ENCODE measurements at places on chromosomes 4 and X. TPM values are rescaled to one million over a fixed set of nuclear protein-coding genes. Genes with fewer than 3 reads are reported as not detected.

- no peak overlapping the region for H3K27ac ChIP-seq
- no peaks in the 10 kb centered on the region for H3K4me1 ChIP-seq
- H3K36me3 ChIP-seq, result peaks cover 17% of the 10 kb centered on the region
Measured at GRCh38 chr4:153290134-153290533, 54.4 kb upstream of the MND1 start.

- no peaks in the 10 kb centered on the region for H3K36me3 ChIP-seq
- no peaks in the 10 kb centered on the region for H3K4me1 ChIP-seq
- no peak for DNase-seq
Measured at GRCh38 chr4:4991541-4992099, 27.6 kb downstream of the CYTL1 start.

DNA sequence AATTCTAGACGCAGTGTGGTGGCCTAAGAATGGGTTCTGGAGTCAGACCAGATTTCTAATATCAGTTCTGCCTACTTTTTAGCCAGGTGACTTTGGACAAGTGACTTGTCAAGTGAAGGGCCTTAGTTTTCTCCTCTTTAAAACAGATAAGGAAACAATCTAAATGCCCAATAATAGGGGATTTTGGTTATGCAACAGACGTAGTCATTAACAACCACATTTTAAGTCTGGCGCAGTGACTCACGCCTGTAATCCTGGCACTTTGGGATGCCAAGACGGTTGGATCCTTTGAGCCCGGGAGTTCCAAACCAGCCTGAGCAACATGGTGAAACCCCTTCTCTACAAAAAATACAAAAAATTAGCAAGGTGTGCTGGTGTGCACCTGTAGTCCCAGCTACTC is 2.1 kb upstream of the ZMYM3 start:
- H3K36me3 ChIP-seq, result peaks cover 2% of the 10 kb centered on the region
- H3K4me3 ChIP-seq, result peak overlapping the region; percentile 92
- DNase-seq, result no peak
- H3K27ac ChIP-seq, result peak overlapping the region; percentile 86
- H3K4me1 ChIP-seq, result peaks cover 13% of the 10 kb centered on the region
- H3K27me3 ChIP-seq, result peaks cover 3% of the 10 kb centered on the region

- no peaks in the 10 kb centered on the region for H3K4me1 ChIP-seq
- DNase-seq, result no peak
- H3K36me3 ChIP-seq, result no peaks in the 10 kb centered on the region
- H3K27ac ChIP-seq, result no peak overlapping the region
Measured at GRCh38 chrX:10325611-10326010, 168.8 kb downstream of the CLCN4 start.

GRCh38 chr4:94334476-94334875 is 8.2 kb downstream of the HPGDS start:
- H3K27ac ChIP-seq, result no peak overlapping the region
- H3K4me1 ChIP-seq, result no peaks in the 10 kb centered on the region
- H3K4me3 ChIP-seq, result no peak overlapping the region
- no peak for DNase-seq

GRCh38 chrX:123830309-123830708 is 29.5 kb upstream of the XIAP start:
- H3K4me3 ChIP-seq, result no peak overlapping the region
- peaks cover 2% of the 10 kb centered on the region for H3K4me1 ChIP-seq
- H3K36me3 ChIP-seq, result no peaks in the 10 kb centered on the region
- no peaks in the 10 kb centered on the region for H3K27me3 ChIP-seq
- no peak overlapping the region for H3K27ac ChIP-seq

DNA sequence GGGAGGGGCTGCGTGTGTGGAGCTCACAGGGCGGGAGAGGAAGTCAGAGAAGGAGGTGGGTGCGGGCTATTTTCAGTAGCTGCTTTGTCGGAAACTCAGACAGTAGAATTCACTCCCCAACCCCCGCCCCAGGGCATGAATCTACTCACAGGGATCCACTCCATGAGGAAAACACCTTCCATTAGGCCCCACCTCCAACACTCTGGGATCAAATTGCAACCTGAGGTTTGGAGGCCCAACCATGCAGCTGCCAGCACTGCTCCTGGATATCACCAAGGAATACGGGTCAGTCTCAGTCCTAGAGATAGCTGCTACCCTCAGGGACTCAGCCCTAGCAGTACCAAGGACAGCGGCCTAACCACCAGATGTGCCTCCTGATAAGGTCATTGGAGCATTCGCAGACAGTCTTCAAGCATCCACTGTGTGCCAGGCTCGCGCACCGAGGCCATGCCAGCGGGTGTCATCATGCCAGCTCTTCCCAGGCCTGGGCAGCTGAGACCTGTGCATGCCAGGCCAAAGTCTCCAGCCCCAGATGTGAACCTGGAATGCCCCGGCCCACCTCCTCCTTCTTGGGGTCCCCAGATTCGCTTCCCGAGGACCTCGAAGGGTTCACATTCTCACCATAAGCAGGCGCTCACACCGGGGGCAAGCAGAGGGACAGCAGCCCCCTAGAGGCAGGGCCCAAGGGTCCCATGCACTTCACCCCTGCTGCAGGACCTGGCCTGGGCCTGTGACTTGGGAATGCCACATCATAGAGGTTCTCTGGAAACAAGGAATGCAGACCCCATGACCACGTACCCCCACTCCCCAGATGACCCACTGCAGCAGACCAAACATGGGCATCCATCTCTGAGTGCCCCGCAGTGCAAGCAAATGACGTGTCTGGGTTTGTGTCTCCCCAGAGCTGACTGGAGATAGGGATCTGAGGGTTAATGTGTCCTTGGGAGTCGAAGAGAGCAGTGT is 102.3 kb downstream of the ADRA2C start:
- peaks cover 17% of the 10 kb centered on the region for H3K27me3 ChIP-seq
- H3K4me3 ChIP-seq, result no peak overlapping the region
- peak; percentile 45 for DNase-seq
- no peaks in the 10 kb centered on the region for H3K36me3 ChIP-seq
- peaks cover 9% of the 10 kb centered on the region for H3K4me1 ChIP-seq

- no peaks in the 10 kb centered on the region for H3K27me3 ChIP-seq
- no peak overlapping the region for H3K4me3 ChIP-seq
- H3K4me1 ChIP-seq, result no peaks in the 10 kb centered on the region
- no peak overlapping the region for H3K27ac ChIP-seq
- DNase-seq, result no peak
Measured at GRCh38 chr4:35511851-35512250, 732.5 kb downstream of the ARAP2 start.

DNA sequence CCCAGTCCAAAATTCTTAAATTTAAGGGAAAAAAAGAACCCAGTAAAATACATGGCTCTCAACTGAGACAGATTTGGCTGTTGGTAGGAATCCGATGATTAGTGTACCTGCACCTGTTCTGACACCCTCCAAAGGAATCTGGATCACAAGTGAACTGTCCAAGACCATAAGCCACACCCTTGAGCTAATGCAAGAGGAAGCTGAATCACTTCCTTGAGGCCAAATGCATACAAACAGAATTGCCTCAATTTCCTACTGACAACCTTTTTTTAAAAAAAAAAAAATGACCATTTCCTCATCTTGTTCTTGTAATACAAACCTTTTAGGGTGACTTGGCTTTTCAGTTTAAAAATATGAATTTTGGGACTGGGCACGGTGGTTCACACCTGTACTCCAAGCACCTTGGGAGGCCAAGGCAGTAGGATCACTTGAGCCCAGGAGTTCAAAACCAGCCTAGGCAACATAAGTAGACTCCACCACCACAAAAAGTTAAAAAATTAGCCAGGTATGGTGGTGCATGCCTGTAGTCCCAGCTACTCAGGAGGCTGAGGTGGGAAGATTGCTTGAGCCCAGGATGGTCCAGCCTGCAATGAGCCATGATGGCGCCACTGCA is 10.7 kb upstream of the FBXL5 start:
- no peak for DNase-seq
- H3K27me3 ChIP-seq, result no peaks in the 10 kb centered on the region
- peaks cover 13% of the 10 kb centered on the region for H3K4me1 ChIP-seq

ELOVL6 gene
- 31.0 TPM for total RNA-seq

GDPD2 gene
- 0.13 TPM for total RNA-seq

DNA sequence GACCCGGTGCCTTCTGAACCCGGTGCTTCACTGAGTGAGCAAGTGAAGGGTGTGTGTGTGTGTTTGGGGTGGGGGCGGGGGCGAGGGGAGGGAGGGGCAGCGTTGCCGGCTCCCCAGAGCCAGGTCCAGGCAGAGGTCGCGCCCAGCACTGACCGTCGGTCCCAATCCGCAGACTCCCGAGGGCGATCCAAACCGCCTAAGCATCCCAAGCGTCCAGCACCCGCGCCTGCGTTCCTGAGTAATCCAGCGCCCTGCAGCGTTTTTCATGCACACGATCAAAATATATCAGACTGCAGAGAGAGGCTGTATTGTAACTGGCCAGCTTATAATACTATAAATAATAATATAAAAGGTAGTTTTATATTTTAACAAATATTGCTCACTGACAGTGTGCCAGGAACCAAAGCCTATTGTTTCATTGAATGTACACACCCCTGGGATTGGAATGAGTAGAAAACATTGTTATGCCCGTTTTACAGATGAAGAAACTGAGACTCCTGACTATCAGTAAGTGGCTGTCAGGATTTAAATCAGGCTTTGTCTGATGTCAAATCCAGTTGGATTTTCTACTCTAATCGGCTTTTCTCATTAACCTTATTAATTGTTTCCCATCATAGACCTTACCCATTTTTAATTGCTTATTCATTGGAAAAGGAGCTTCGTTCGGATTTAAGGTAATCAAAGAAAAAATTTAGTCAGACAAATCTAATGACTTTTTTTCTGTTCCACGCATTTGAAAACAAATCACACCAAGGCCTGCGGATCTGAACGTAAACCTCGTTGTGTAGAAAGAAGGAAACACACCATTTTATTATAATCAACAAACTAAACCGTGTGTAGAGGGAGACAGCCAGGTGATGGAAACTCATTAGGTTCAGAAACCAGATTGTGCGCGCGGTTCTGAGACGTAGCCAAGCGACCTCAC is 4.0 kb upstream of the NKX3-2 start:
- peaks cover 14% of the 10 kb centered on the region for H3K27me3 ChIP-seq
- no peak overlapping the region for H3K27ac ChIP-seq
- no peaks in the 10 kb centered on the region for H3K36me3 ChIP-seq
- peaks cover 23% of the 10 kb centered on the region for H3K4me1 ChIP-seq

- H3K4me1 ChIP-seq, result peaks cover 5% of the 10 kb centered on the region
- no peak for DNase-seq
- peaks cover 8% of the 10 kb centered on the region for H3K27me3 ChIP-seq
- no peak overlapping the region for H3K27ac ChIP-seq
- H3K36me3 ChIP-seq, result no peaks in the 10 kb centered on the region
- H3K4me3 ChIP-seq, result no peak overlapping the region
Measured at GRCh38 chr4:183074288-183074990, 24.6 kb upstream of the WWC2 start.

GRCh38 chr4:7434766-7435150 is at the start of gene PSAPL1:
Gene PSAPL1, minus strand, starts transcription at chr4:7434930. Its CDS starts 51 bp downstream, at chr4:7434879.
- no peak for DNase-seq
- no peaks in the 10 kb centered on the region for H3K36me3 ChIP-seq
- no peaks in the 10 kb centered on the region for H3K4me1 ChIP-seq
- no peak within 1 kb of the TSS for H3K4me3 ChIP-seq
- no peak within 1 kb of the TSS for H3K27ac ChIP-seq
- H3K27me3 ChIP-seq, result peaks cover 11% of the 10 kb centered on the region

MAGEB3 gene
- not detected for total RNA-seq

- H3K27me3 ChIP-seq, result no peaks in the 10 kb centered on the region
- H3K27ac ChIP-seq, result no peak overlapping the region
- no peak overlapping the region for H3K4me3 ChIP-seq
Measured at GRCh38 chr4:142350871-142351270, 495.2 kb downstream of the INPP4B start.

KCND1 gene
- 6.0 TPM for total RNA-seq

CCDC110 gene
- total RNA-seq, result 0.67 TPM

CCDC120 gene
- total RNA-seq, result 22.5 TPM

- no peaks in the 10 kb centered on the region for H3K27me3 ChIP-seq
- peaks cover 19% of the 10 kb centered on the region for H3K36me3 ChIP-seq
- DNase-seq, result no peak
- no peak overlapping the region for H3K4me3 ChIP-seq
- peaks cover 65% of the 10 kb centered on the region for H3K4me1 ChIP-seq
Measured at GRCh38 chr4:16824278-16824806, 74.1 kb downstream of the LDB2 start.

GRCh38 chr4:55343887-55344286 is 2.2 kb upstream of the SRD5A3 start:
- H3K4me3 ChIP-seq, result no peak overlapping the region
- peaks cover 2% of the 10 kb centered on the region for H3K27me3 ChIP-seq

- no peak for DNase-seq
- no peaks in the 10 kb centered on the region for H3K27me3 ChIP-seq
- no peak overlapping the region for H3K4me3 ChIP-seq
- no peak overlapping the region for H3K27ac ChIP-seq
Measured at GRCh38 chrX:19761554-19762295, 125.7 kb downstream of the SH3KBP1 start.

DNA sequence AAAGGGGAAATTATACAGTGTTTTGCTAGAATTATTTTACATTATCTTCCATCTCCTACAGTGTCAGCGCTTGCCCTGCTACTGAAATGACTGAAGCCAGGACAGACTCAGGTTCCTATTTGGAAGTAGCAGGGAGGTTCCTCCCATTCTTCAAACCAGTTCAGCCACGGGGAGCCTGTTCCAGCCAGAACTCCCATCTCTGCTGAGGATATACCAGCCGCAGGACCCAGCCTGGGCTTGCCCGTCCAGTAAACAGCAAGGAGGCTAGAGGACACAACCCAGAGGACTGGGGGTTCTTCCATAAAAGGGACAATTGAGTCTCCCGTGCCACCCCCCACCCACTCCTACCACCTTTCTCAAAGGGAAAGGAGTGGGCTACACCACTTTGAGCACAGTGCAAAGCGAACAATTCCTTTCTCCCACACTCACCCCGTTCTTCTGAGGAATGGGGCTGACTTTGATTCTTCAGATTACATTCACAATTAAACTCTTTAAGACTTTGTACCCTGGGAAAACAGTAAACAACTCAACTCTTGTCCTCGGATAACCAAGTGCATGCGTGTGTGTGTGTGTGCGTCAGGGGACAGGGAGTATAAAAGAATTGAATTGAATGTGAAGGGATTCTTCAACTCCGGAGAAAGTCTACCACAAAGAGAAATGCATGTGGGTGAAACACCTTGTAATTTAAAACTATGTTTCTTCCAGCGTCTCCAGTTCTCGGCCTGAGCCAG is 31.0 kb upstream of the PPARGC1A start:
- DNase-seq, result no peak
- H3K27ac ChIP-seq, result no peak overlapping the region
- no peak overlapping the region for H3K4me3 ChIP-seq
- no peaks in the 10 kb centered on the region for H3K36me3 ChIP-seq
- H3K4me1 ChIP-seq, result no peaks in the 10 kb centered on the region

STPG2 gene
- 2.5 TPM for total RNA-seq

GRCh38 chr4:148162991-148163390 is 279.2 kb downstream of the NR3C2 start:
- H3K27me3 ChIP-seq, result peaks cover 1% of the 10 kb centered on the region
- H3K36me3 ChIP-seq, result no peaks in the 10 kb centered on the region
- no peak for DNase-seq

DNA sequence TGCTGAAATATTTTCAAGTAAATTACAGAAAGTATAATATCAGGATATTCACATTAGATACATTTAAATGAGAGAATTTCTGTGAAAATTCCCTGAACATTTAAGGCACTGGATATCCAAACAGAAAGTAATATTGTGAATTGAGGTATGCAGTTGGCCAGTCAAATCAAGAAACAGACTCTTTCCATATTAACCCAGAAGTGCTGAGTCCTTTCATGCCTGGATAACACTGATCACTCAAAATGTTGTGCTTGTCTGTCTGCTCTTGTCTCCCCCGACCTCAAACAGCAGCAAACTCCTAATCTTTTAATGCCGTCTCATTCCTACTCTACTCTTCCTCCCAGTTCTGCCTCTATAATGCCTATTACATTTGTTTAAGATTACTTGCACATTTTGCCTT is 51.2 kb downstream of the TBC1D9 start:
- peaks cover 11% of the 10 kb centered on the region for H3K27me3 ChIP-seq
- H3K4me1 ChIP-seq, result peaks cover 25% of the 10 kb centered on the region
